Stimulated activated CD8-positive, alpha-beta memory T cell treated with anti-CD3 and anti-CD28 coated beads, Interleukin-15, amount 100 ng/mL, for 48 hours (primary cell): ENCODE measurements at places on chromosomes 6 and 20.

- DNase-seq = no peak
Observed at GRCh38 chr6:8219352-8219943, 117.1 kb upstream of the EEF1E1 start.

- no peak for DNase-seq
Observed at GRCh38 chr6:145789443-145789842, 25.2 kb downstream of the FBXO30 start.

DNA sequence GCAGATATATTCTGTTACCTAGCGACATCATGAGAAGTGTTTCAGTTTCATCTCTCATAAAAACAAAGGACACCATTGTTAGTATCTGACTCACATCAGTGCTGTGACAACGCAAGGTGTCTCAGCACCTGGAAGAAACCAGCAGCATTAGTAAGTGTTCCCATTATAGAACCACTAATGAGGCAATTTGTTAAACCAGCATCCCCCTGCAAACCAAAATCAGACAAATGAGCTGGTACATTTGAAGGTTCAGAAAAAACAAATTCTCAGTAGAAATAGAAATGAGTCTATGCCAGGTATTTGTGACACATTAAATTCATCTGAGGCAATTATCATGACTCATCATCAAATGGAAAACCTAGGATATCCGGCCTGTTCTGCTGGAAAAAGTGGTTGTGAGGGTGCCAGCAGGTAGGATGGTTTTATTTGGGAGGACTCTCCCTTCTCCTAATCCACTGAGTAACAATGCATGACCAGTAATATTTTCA, 151.7 kb downstream of the TMEM200A start:
- DNase-seq = no peak

DNA sequence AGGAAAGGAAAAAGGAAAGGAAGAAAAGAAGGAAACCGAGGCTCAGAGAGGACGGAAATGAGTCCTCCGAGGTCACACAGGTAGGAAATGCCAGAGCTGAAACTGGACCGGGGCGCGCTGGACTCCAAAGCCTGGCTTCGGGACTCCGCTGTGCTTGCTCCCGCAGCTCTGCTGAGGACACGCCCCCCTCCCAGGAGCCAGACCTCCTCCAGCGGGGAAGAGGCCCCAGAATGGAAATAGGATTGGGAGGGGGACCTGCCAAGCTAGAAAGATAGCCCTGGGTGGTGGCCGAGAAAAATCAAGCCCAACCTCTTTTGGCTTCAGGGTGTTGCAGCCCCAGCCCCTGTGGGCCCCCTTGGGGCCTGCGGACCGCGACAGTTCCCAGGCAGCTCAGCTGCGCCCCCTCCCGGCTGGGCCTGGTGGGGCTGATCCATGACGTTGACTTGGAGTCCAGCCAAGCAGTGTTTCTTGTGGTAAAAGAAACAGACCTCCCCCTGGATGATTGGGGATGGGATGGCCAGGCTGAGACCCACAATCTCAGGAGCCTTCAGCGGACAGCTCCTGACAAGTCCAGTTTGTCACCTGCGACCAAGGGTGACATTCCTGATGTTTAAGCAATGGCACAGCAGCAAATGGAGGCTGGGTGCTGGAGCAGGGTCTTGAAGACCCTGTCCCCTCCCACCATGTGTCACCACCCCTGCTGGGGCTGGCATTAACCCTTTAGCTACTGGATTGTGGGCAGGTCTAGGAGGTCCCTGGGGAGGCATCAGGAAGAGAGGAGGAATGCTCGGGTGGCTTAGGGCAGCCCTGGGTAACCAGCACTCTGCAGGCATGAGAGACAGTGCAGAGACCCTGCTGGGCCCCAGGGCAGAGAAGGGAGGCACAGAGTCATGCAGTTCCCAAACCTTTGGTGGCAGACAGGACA, 55.4 kb downstream of the RIPOR3 start:
- peak; percentile 40 for DNase-seq

DNA sequence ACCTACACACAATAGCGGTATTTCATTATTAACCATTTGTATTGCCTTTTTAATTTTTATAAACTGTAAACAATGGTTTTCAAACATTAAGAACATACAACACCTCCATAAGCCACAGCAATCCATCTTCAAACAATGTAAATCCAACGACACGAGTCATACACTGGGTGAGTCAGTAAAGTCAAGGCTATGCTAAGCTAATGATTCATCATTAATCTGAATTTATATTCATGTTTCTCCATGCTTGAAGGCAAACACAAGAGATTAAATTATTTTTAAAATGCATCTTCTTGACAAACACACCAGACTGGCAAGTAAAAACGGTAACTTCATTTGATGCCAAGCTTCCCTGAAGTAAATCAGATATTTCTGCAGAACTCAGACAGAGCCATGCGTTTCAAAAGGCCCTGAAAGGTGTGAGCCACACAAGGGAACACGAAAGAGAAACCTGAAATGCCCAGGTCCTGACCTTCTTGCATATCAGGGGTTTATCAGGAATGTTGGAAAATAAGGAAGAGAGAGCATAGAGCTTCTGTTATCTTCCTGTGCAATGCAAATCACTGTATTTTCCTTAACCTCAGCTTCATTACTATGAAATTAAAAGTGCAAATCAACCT, 162.5 kb downstream of the ALDH8A1 start:
- no peak for DNase-seq

DNA sequence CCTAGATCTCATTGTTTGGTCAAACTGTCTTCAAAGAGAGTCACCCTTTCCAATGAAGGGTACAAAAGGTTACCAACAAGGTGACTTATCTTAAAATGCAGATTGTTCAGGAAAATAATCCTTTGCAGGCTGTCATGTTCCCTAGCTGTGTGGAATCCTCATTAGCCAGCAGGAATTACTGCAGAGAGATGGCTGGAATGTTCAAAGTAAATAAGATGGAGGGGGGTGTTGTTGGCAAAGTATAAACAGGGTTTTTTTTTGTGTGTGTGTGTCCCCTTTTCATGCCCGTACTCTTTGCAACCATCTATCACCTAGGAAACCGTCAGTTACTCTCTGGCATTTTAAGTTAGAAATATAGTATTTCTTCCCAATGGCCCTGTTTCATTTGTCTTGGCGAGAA, 6.5 kb downstream of the NEDD9 start:
- no peak for DNase-seq

DNA sequence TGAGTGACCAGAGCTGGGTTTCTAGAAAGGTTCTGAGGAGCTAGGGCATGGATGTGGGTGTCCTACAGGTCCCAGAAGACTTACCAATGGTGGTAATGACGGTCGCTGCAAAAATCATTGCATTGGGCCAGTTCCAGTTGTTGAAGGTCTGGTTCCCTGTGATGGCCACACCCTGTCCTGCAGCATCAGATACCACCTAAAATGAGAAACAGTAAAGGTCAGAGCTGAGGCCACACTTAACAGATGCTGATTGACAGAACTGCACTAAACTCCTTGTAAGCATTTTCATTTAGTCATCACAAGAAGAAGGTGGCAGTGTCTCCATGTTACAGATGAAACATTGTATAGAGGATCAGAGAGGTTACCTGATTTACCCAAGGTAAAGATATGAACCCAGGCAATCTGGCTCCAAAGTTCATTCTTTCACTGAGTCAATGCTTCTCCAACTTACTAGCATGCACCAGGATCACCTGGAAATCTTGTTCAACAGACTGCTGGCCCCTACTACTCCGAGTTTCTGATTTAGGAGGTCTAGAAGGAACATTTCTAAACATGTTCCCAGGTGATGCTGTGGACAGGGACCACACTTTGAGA, 33.4 kb downstream of the KCNK5 start:
- no peak for DNase-seq

DNA sequence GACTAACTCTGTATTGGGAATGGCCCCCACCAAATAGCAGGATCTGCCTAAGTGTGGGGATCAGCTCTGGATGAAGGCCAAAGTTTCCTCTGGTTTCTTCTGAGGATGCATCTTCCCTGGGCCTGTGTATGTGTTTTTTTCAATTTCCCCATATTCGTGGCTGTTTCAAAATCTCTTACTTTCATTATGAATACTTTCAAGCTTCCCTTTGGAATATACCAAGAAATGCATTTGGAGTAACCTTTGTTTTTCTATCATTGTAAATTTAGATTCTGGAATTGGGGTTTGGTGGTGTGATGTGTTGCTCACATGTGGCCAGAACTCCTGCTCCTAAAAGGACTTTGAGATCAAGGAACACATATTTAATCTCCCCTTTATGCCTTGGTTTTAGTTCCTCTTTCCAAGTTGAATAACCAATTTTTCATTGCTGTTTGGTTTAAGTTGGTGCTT, 8.4 kb downstream of the ENTPD6 start:
- no peak for DNase-seq

DNA sequence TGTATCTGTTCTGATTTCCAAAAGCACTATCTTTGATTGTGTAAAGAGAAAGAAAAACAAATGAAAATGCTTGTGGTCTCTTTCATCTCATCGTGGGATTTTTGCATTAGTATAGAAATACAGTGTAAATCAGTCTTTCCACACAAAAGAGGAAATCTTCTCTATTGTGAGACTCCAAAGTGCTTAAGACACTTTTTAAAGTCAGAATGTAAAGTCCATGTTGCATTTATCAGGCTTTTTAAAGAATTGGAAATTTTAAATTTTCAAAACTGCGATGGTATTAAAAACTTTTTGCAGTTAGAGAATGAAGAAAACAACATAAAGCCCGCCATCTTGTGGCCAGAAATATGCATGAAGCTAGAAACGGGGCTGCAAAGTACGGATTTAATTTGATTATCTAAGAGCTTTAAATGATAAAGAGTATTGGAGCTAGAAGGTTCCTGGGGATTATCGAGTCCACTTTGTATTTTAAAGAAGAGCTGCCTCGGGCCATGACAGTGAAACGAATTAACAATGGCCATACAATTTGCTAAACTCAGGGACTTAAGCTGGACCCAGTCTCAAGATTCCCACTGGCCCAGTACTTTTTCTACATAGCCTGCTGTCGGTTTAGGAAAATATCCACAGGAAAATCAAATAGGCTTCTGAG, 339.6 kb downstream of the ARHGAP18 start:
- DNase-seq = no peak

- DNase-seq = no peak
Observed at GRCh38 chr6:37493661-37493995, 6.1 kb downstream of the CCDC167 start.

DNA sequence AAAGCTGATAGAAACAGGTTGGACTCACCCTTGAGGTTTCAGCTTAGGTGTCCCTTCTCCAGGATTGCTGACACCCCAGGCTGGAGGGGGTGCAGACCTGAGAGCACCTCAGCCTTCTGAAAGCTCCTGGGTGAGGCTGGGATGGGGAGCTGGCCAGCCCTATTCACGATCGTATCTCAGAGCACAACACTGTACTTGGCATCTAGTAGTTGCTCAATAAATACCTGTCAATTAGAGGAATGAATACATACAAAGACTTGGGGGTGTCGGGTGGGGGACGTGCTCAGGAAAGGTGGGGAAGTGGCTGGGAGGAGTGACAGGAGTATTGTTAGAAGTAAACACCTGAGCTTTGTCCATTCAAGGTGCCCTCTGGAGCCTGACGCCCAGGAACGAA, 61.7 kb downstream of the SLC2A10 start:
- DNase-seq = no peak

DNA sequence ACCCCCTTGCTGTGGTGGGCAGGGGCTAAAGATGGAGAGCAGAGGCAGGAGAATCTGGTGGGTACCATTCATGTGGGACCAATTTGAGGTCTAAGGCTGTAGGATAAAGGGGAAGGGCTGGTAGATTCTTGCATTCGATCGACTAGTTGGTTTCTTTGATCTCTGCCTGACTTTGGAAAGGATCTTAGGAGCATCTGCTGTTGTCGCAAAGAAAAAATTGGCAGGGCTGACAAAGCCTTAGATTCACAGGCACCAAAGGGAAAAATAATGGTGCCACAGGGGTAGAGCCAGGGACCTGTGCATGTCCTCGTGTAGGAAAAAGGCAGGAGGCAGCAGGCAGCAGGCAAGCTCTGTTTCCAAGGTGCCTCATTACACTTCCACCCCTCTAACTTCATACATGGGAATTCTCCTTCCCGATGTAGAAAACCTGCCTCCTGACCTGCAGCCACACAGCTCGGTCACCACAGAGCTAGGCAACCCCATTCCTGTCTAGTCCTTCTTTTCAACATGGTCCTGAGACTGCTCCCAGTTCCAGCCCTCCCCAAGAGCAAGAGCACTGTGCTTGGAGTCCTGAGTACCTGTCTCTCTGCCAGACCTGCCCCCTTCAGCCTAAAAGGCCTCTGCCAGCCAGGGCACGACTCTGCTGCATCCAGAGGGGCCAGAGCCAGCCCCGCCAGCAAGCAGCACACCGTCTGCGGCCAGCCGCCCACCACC, 71.9 kb downstream of the FGD2 start:
- no peak for DNase-seq

DNA sequence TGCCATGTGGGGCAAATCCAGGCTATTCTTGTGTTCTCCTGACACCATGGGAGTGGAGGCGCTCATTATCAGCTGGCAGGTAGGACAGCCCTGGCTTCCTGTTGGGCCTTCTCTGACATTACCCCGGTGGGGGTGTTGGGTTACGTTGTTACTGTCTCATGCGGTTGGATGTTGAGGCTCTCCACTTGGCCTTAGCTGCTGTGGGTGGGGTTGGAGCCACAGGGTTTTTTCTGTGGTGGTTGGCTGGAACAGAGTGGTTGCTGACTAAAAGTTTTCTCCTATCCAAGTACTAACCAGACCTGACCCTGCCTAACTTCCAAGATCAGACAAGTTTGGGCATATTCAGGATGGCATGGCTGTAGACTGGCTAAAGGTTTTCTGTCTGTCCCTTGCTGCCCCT, 20.2 kb downstream of the RIPK1 start:
- DNase-seq = no peak

GRCh38 chr6:157721426-157721825, 101.6 kb upstream of the SNX9 start:
- DNase-seq = no peak

DNA sequence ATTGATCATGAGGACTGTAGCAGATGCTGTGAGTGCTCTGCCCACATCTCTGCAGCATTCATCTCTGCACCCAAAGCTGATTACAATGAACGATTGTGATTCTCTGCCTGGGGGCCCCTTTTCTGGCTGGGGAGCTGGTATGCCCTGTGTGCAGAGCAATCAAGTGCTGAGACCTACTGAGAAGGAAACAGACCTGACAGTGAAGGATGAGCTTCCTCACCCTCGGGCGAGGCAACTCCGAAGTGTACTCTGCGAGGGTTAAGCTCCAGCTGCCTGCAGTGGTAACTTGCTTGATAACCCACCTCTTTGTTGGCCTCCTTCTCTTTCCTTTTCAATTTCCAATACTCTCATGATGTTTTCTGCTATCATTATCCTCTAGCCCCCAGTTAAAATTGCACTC, 289.7 kb upstream of the RNF24 start:
- DNase-seq = no peak

GRCh38 chr6:152975204-152975915, 7.5 kb downstream of the FBXO5 start:
- no peak for DNase-seq

GRCh38 chr6:46706464-46706863, 18.8 kb downstream of the TDRD6 start:
- no peak for DNase-seq

- DNase-seq = no peak
Observed at GRCh38 chr20:6704132-6704861, 63.2 kb upstream of the BMP2 start.
